Stimulated activated CD8-positive, alpha-beta memory T cell treated with anti-CD3 and anti-CD28 coated beads, Interleukin-7, amount 100 ng/mL, for 1 hour (primary cell): ENCODE measurements at places on chromosomes 12 and 14.

DNA sequence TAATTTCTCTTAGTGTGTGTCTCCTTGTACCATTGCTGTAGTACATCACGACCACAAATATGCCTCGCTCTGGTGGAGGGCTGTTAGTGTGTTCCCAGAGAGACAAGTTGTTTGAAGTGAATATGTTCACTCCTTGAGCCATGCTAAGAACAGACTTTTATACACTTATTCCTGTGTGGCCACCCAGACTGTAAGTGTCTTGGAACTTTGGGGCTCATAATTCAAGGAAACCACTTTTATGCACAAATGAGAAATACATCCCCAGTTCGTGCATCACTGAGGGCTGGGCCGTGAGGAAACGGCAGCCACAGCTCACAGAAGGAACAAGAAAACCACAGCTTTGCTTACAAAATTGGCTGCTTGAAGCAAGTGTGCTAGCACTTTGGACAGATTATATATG, 362.2 kb upstream of the DDHD1 start:
- DNase-seq: no peak

GRCh38 chr14:82447586-82447985, 913.9 kb upstream of the SEL1L start:
- DNase-seq: no peak

DNA sequence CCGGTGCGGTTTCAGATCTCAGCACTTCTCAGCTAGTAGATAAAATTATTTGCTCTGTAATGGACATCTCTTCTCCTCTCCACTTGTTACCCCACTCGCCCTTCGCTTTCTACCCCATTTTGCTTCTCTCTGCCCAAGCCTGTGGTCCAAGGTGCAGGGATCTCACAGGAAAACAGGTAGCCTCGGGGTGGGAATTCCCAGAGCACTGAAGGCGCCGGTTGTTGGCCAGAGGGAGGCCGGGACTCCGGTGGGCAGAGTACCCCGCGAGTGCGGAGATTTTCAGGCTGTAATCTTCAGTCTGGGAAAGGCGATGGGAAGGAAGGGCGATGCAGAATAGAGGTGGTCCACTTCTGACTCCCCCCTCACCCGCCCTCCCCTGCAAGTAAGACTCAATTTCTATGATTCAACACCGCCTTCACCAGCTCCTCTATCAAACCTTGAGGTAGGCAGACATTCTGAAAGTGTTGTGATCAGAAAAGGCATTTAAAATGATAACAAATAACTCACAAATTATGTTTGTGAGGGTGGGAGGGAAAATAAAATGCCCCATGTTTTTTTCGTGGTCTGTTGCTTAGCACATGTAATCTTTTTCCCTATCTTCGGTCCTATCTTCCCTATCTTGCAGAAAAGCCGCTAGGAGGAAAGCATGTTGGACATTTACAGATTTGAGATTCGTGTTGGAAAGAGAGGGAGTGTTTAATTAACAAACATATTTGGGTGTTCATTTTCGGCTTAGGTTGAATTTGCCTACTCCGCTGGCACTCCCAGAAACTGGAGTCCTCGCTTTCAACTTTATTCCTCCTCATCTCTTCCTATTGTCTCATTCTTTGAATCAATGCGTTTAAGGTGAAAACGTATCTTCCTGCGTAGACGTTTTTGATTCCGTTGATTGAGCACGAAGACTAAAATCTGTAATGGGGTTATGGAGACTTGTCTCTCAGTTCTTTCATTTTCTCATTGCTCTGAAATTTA, 8.5 kb downstream of the FOXG1 start:
- DNase-seq: no peak

DNA sequence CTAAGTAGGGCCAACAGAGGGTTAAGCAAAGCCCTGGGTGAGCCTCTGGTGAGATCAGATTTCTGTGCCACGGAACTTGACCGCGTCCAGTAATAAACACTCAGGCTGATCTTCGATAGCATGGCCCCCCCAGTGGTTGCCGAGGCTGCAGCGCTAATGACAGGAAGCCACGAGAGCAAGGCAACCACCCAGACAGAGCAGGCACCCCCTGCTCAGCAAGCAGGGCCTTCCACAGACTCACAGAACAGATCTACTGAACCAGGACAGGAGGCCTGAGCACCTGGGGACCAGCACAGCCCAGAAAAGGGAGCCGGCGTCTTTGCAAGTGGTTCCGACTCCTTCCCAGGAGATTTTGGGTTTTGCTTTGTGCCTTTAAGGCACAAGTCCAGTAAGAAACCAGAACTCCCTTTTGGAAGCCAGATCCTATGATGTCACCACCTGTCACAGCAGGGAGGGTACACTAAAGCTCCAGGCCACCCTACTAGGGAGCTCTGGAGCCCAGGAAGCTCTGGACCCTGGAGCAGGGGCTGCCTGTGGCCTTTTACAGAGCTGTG, 42.3 kb downstream of the BCL11B start:
- no peak for DNase-seq

- DNase-seq: no peak
Measured at GRCh38 chr12:835754-836518, 83.6 kb downstream of the WNK1 start.

GRCh38 chr12:2877953-2878732, 1.1 kb downstream of the RHNO1 start:
- DNase-seq: no peak

GRCh38 chr14:68709007-68709406, 83.9 kb downstream of the ZFP36L1 start:
- DNase-seq: no peak

GRCh38 chr12:103600967-103601728, 14.1 kb downstream of the STAB2 start:
- no peak for DNase-seq

DNA sequence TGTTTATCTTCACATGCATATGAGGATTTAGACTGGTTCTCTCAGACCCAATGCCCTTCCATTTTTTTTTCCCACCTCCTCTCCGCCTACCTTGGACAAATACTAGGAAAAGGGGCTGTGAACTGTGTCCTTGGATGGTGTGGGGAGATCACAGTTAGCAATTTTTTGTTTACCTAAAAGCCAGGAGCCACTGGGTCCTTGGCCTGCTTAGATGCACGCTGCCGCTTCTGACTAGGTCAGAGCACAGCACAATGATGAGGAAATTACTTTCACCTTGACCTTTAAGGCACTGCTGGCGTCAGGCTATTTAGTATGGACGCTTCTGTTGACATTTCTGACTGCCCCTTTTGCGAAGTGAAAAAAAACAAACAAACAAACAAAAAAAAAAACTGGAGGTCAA, 1.9 kb downstream of the CCDC38 start:
- no peak for DNase-seq

- DNase-seq: no peak
Measured at GRCh38 chr12:80580254-80580653, 127.2 kb upstream of the MYF6 start.

DNA sequence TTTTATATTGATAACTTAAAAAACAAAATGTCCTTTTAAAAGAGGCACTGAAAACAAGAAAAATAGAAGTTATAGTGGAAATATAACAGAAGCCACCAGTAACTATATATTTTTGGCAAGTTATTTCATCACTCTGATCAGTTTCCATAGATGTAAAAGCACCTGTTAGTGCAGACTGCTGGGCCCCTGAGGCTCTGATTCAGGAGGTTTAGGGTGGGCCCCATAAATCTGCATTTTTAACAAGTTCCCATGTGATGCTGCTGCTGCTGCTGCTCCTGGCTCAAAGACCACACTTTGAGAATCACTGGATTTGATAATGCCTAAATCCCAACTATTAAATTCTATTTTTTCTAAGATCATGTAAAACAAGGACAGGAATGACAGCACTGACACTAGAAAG, 251.1 kb downstream of the MED13L start:
- no peak for DNase-seq

DNA sequence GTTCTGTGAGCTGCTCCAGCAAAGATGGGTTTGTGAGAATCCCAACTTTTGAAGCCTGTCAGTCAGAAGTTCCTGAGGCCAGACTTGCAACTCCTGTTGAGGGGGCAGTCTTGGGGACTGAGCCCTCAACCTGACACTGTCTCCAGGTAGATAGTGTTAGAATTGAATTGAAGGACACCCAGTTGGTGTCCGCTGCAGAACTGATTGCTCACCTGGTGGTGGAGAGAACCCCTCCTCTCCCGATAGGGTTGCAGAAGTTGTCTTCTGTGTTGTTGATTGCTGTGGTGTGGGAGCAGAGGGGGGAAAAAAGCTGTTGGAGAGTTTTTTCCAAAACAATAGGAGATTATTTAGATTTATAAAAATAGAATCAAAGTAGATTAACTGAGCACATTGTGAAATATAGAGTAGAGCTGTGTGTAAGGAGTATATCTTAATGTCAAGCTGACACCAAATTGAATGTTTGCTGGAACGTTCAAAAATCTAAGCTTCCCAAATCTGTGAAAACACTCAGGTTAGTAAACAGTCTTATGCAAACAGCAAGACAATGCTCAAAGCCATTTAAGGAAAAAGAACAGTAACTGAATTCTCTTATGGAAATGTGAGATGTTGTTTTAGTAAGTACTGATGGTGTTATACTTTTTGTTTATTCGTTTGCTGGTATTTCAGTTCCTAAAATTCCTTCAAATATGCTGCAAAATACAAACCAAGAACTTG, 18.6 kb downstream of the HIF1A start:
- DNase-seq: no peak

DNA sequence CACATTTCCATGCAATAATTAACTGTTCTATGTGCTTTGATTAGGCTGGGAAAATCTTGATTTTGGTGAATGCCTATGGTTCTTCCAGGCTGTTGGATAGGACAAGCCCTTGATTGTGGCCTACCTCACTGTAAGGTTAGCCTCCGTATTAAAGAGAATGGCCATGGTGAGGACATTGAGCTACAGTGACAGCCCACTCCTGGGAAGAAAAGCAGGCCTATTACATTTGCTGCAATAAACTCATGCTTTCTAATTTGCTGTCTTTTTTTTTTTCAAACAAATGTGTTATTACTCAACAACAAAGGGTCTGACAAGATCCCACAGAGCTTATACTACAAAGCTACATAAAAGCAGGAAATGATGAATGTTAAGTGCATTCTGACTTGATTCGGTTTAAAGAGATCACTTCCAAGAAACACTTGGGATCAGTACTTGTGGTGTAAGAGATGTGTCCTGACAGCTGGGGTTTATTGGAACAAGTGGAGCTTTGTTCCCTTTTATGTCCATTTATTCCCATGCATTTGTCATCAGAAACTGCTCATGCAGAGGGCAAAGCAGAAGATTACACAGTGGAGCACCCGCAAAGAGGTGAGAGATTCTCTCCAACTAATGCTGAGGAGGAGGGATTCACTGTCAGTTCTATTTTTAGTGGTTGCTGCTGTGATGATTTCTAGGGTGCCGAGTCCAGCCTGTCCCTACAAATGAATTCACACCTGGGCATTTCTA, 29.1 kb upstream of the KCNK10 start:
- DNase-seq: no peak
